Sciatic nerve (tissue), 2 donors: ENCODE measurements at places on chromosomes 7 and 10.

DNA sequence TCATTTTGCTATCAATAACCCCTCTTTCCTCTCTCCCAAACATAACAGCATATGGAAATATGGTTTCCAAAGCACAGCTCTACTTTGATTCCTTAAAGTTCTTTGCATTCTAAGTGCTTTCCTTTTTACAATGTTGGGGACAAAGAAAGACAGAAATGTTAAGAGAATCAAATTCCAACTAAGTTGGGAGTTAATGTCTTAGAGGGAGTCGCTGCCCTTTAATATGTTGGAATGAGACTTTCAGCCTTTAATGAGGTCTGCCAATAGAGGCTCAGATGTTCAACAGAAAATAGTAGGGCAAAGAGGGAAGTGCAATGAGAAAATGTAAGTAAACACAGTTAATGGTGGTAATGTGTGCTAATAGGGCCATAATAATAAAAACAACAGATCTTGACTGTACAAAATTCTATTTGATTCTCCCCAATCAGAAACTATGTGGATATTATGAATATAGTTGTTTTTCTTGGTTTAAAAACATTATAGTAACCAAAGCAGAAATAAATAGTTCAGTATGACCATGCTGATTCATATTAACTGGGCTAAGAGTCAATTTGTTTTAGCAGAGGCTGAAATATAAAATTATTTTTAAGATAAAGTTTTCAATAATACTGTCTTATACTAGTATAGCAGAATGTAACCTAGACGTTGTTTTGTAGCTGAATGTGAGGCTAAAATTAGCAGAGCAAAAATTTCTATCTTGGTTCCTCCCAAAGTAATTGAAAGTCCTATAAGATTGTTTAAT, 10.3 kb downstream of the HYCC1 start:
- no peak for DNase-seq

- no peak for DNase-seq
Measured at GRCh38 chr10:108631332-108631731, 1292.0 kb downstream of the XPNPEP1 start.

- DNase-seq = no peak
Measured at GRCh38 chr7:131071786-131072504, 255.7 kb upstream of the MKLN1 start.

DNA sequence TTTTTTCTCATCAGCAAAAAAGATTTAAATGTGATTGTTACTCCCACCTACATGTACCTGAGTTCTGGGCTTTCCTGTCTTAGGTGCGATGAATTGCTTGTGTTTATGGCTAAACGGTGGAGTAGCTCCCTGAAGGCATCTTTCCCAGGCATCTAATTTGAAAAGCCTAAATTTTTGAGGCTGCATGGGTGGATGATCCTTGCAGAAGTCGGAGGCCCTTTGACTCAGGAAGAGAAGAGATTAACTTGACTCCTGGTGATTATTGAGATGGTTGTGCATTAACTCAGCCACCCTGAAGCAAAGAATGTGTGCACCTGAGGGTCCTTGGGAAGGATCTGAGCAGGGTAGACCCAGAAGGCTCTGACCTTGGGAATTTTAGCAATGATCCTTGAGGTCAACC, 155.6 kb upstream of the SEMA3C start:
- no peak for DNase-seq

DNA sequence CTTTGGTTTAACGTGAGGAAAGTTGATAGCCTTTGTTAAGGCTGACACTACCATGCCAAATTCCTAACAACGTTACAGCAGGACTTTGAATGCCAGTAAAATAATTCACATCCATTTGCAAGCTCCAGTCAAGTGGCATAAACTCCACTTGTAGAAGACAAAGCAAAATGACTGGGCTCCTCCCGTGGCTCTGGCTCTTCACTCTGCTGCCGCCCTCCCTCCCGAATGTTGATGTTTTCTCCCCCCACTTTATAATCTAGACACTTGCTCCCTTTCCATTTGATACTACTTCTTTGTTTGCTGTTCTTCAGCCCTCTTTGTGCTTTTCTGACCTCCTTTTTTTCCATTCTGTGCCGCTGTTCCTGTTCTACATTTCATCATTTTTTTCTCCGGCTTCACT, 22.8 kb upstream of the ITGB8 start:
- no peak for DNase-seq

DNA sequence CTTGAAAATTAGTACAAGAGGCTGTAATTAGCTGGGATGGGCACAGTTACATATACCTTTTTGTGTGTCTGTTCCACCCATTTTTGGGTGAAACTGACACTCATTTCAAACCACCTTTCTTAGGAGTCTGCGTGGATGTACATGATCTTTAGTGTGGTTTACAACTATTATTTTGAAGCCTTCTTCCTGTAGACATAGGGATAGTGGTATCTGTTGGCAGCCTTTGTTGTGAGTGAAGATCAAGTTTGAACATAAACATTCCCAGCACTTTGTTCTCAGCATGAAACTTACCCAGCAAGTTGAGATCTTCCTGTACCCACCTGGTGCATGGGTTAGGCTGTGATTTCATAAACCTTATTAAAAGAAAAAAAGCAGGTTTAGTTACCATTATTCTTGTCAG, 2.0 kb downstream of the BAG3 start:
- no peak for DNase-seq
